Fibroblast of lung (primary cell): ENCODE measurements at places on chromosomes 11 and 22. TPM values are rescaled to one million over a fixed set of nuclear protein-coding genes. Genes with fewer than 3 reads are reported as not detected.
A peak's percentile ranks its signal among the peaks of the same experiment; 100 is the strongest.

- H3K36me3 ChIP-seq, result no peaks in the 10 kb centered on the region
- H3K4me1 ChIP-seq, result no peaks in the 10 kb centered on the region
- no peak overlapping the region for H3K4me3 ChIP-seq
- no peak overlapping the region for H3K27ac ChIP-seq
- no peak for DNase-seq
- H3K27me3 ChIP-seq, result no peaks in the 10 kb centered on the region
Observed at GRCh38 chr11:8577791-8578581, 16.0 kb downstream of the STK33 start.

DNA sequence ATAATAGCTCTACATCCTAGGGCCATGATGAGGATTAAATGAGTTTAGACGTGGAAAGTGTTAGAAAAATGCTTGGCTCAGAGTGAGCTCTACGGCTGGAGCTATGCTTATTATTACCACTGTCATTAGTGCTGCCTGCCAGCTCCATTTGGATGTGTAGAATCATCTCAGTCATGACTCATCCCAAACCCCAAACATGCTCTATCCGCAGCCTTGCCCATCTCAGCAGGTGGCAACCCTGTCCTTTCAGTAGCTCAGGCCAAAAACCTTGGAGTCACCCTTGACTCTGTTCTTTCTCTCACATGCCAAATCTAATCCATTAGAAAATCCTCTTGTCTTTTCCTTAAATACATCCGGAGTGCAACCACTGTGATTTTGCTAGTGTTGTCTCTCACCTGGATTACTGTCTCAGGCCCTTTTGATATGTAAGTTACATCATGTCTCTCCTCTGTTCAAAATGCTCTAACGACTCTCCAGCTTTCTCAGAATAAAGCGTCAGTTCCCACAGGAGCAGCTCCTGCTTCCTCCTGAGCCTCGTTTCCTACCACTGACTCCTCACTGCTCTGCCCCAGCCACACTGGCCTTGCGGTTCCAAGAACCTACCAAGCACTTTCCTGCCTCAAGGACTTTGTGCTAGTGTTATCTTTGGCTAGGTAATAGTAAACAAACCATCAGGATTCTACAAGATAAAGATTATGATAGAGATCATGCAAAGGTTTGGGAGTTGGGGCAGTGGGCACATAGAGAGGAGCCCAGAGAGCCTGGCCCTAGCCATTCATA is 10.5 kb upstream of the CHRM1 start:
- H3K27ac ChIP-seq, result no peak overlapping the region
- H3K4me3 ChIP-seq, result no peak overlapping the region
- no peaks in the 10 kb centered on the region for H3K4me1 ChIP-seq
- H3K27me3 ChIP-seq, result peaks cover 16% of the 10 kb centered on the region
- no peak for DNase-seq

DNA sequence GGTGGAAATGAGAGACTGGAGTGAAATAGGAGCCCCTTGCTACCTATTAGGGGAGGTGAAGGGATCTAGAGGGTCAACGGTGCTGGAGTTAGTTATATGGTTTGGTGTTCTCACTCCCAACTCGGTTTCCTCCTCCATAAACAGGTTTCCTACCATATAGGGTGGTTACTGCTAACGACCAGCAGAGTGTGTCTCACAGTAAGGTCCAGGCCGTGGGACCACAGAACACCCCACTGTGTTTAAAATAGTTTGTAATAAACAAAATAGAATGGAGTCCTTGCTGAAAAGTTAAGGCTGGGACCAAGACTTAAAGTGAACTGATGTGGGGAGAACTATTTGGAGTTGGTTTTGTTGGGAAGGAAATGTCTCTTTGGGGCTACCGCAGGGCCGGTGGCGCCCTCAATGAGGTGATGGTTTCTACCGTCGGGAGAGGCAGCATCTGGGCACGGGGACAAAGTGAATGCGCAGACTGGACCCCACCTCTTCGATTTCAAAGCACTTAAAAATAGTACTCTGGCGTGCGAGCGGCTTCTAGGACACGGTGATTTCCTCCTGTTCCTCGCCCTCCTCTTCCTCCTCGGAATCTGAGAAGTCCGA is 4.5 kb downstream of the DBX1 start:
- H3K27ac ChIP-seq, result no peak overlapping the region
- no peaks in the 10 kb centered on the region for H3K36me3 ChIP-seq
- peaks cover 65% of the 10 kb centered on the region for H3K27me3 ChIP-seq
- no peak overlapping the region for H3K4me3 ChIP-seq

GRCh38 chr22:36341640-36342041 is 46.1 kb downstream of the MYH9 start:
- no peaks in the 10 kb centered on the region for H3K27me3 ChIP-seq
- peaks cover 63% of the 10 kb centered on the region for H3K4me1 ChIP-seq
- no peak overlapping the region for H3K4me3 ChIP-seq
- H3K36me3 ChIP-seq, result peaks cover 34% of the 10 kb centered on the region
- no peak overlapping the region for H3K27ac ChIP-seq
- DNase-seq, result no peak

GRCh38 chr11:94184846-94185245 is 56.2 kb downstream of the PANX1 start:
- H3K27me3 ChIP-seq, result no peaks in the 10 kb centered on the region
- DNase-seq, result no peak
- H3K36me3 ChIP-seq, result peaks cover 2% of the 10 kb centered on the region
- no peak overlapping the region for H3K27ac ChIP-seq
- H3K4me3 ChIP-seq, result no peak overlapping the region
- peaks cover 14% of the 10 kb centered on the region for H3K4me1 ChIP-seq

DNA sequence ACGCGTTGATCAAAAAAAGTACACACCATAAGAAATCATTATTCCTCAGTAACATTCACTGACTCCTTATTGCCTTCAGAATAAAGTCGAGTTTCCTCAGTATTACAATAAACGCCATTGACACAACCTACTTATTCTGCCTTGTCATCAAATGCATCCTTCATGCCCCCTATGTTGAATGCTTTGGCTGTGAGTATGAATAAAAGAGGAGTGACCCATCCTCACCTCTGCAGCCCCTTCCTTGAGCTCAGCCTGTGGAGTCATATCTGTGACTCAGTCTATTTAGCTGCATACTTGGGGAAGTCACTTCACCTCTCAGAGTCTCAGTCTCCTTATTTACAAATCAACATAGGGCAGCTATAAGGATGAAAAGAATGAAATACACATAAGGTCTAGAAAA is 65.1 kb downstream of the USP35 start:
- no peak overlapping the region for H3K27ac ChIP-seq
- peaks cover 3% of the 10 kb centered on the region for H3K4me1 ChIP-seq
- no peak overlapping the region for H3K4me3 ChIP-seq
- H3K27me3 ChIP-seq, result no peaks in the 10 kb centered on the region

DNA sequence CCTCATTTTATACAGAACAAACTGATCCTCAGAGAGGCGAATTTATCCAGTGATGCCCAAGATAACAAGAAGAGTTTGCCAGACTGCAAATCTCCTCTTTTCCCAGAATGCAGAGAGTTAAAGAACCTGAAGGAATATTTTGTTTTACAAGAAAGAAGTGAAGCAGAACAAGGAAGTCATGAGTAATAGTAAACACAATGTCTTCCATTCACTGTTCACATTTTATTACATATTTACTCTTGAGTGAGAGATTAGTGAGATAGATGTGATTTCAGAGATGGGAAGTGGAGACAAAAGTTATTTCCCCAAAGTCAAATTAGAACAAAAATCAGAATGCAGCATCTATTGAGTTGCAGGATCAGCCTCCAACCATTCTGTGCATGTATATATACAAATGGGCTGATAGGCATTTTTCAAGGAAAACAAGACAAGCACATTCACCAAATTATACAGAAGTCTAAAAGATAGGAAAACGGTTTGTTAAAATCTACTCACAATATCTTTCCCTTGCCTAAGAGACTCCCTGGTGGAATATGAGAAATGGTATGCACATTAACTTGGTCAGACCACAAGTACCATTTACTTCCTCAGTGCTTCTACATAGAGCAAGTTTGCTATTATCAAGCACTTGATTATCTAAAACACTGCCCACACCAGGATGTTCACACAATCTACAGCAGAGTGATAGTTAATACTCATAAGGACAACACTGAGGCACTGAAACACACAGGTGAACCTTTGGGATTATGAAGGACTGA is 12.0 kb downstream of the GUCY1A2 start:
- no peaks in the 10 kb centered on the region for H3K27me3 ChIP-seq
- H3K27ac ChIP-seq, result no peak overlapping the region
- no peak overlapping the region for H3K4me3 ChIP-seq
- no peaks in the 10 kb centered on the region for H3K4me1 ChIP-seq
- no peaks in the 10 kb centered on the region for H3K36me3 ChIP-seq

GRCh38 chr11:117044287-117045035 is 53.8 kb downstream of the SIK3 start:
- H3K4me3 ChIP-seq, result no peak overlapping the region
- H3K27me3 ChIP-seq, result no peaks in the 10 kb centered on the region
- H3K36me3 ChIP-seq, result no peaks in the 10 kb centered on the region

DNA sequence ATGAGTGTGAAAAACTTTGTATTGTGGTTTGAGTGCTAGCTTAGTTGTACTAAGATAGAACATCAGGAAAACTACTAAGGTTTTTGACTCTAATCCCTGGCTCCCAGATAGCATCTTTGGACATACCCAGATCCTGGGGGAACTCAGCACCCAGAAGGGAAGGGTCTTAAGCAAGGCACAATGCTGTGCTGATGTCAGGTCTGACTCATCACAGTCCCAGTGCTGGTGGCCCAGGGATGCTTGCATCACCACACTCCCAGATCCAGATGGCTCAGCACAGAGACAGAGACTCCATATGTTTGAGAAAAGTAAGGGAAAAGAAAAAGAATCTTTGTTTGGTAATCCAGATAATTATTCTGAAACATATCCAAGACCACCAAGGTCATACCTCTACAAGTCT is 18.3 kb upstream of the OR56A3 start:
- DNase-seq, result no peak
- H3K27ac ChIP-seq, result no peak overlapping the region
- H3K36me3 ChIP-seq, result no peaks in the 10 kb centered on the region
- no peaks in the 10 kb centered on the region for H3K27me3 ChIP-seq
- no peaks in the 10 kb centered on the region for H3K4me1 ChIP-seq

DNA sequence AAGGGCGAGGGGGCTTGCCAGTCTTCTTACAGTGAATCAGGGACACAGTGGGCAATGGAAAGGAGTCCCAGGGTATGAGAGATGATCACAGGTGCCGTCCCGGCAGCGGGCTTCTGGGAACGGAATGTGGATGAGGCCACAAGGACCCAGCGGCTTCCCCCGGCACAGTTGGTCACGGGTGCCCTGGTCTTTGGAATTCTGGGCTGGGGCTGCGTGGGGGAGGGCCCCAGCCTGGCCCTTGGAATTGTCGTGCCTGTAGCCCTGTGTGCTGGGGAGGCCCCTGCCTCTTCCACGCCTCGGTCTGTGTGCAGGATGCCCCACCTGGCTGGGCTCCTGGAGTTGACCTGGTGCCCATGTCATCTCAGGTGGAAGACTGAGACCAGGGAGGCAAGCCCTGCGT is 76.6 kb downstream of the FBLN1 start:
- H3K4me3 ChIP-seq, result no peak overlapping the region
- DNase-seq, result no peak
- no peaks in the 10 kb centered on the region for H3K36me3 ChIP-seq

DNA sequence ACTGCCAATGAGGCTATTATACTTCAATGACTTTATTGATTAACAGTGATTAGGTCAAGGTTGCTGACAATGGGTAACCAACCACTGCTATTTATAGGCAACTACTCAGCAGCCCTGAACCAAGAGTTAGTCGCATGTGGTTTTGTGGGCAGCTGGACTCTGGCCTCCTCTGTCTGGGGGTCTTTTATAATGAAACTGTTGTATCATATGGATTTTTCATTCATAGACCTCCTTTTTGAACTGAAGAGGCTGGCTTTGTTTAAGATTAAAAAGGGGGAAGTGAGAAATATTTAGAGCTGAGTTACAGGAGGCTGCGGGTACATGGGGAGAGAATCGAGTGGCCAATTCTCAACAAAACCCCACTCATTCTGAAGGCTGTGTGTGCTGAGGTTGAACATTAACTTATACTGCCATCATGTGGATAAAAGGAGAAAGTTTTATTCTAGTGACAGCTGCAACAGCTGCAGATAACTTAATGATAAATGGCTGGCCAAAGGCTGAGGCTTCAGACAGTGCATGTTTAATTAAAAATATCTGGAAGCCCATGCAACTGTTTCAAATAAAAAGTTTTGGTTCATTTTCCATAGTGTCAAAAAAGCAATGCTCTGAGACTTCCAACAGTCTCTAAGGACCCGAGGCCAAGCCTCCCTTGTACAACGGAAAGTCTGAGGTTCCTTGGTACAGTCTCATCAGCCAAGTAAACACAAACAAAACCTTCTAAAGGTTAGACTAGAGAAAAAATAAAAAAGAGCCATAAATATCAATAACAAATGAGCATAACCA is 682.6 kb downstream of the KCNA4 start:
- DNase-seq, result peak; percentile 74
- H3K27me3 ChIP-seq, result no peaks in the 10 kb centered on the region
- H3K36me3 ChIP-seq, result no peaks in the 10 kb centered on the region
- H3K27ac ChIP-seq, result no peak overlapping the region
- H3K4me3 ChIP-seq, result no peak overlapping the region

DNA sequence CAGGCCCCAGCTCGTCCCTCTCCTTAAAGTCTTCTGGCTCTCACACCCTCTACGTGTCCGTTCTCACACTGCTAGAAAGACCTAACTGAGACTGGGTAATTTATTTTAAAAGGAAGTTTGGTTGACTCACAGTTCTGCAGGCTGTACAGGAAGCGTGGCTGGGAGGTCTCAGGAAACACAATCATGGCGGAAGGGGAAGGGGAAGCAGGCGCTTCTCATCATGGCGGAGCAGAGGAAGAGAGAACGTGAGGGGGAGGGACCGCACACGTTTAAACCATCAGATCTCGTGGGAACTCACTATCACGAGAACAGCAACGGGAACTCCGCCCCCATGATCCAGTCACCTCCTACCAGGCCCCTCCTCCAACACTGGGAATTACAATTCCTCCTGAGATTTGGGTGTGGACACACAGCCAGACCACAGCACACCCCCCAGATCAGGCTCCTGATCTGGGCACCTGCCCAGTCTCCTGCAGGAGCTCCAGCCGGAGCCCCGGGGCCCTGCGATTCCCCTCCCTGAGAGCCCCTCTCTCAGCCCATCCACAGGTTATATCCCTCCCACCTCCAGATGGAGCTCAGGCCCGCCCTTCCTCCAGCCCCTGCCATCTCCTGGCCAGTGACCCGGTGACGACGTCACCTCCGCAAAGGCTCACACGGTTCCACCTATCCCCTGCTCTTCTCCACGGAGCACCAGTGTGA is 170.2 kb downstream of the BRD1 start:
- DNase-seq, result no peak
- no peak overlapping the region for H3K4me3 ChIP-seq
- no peaks in the 10 kb centered on the region for H3K4me1 ChIP-seq
- H3K27me3 ChIP-seq, result no peaks in the 10 kb centered on the region

DNA sequence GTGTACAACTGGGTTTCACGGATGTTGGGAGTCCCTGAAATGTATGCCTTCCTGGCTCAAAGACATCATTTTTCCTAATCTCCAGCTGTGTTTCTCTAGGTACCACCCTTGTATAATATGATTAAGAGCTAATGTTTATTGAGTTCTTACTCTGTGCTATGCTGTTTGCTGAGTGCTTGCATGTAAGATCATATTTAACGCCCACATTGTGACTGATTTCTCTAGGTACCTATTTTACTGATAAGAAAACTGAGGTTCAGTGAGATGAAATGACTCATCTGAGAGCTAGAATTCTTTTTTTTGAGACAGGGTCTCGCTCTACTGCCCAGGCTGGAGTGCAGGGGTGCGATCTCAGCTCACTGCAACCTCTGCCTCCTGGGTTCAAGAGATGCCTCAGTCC is 42.6 kb downstream of the FAM227A start:
- H3K27me3 ChIP-seq, result no peaks in the 10 kb centered on the region
- no peak overlapping the region for H3K4me3 ChIP-seq
- DNase-seq, result no peak
- no peaks in the 10 kb centered on the region for H3K36me3 ChIP-seq
- H3K4me1 ChIP-seq, result no peaks in the 10 kb centered on the region

Gene OR8D4
- not detected in 2 replicates for total RNA-seq

Gene CLCF1
- total RNA-seq, result 2.3 and 3.6 TPM in 2 replicates

Gene OR51B2
- not detected in 2 replicates for total RNA-seq

Gene KCNE3
- 6.4 and 10.8 TPM in 2 replicates for total RNA-seq

Gene TEX54
- total RNA-seq, result not detected in 2 replicates

Gene C11orf86
- not detected in 2 replicates for total RNA-seq

Gene KCNA4
- 0.17 and 0.26 TPM in 2 replicates for total RNA-seq
